ENCODE measurements at places on chromosomes 5 and 9.

- no peak overlapping the region for H3K27ac ChIP-seq
- no peaks in the 10 kb centered on the region for H3K36me3 ChIP-seq
- H3K4me3 ChIP-seq: no peak overlapping the region
- no peak for DNase-seq
Observed at GRCh38 chr9:113898596-113898995, 22.5 kb downstream of the ZNF618 start.

GRCh38 chr9:526904-527591 is 312.4 kb downstream of the DOCK8 start:
- no peak overlapping the region for H3K4me3 ChIP-seq
- H3K4me1 ChIP-seq: no peaks in the 10 kb centered on the region
- H3K27ac ChIP-seq: no peak overlapping the region
- H3K36me3 ChIP-seq: no peaks in the 10 kb centered on the region

DNA sequence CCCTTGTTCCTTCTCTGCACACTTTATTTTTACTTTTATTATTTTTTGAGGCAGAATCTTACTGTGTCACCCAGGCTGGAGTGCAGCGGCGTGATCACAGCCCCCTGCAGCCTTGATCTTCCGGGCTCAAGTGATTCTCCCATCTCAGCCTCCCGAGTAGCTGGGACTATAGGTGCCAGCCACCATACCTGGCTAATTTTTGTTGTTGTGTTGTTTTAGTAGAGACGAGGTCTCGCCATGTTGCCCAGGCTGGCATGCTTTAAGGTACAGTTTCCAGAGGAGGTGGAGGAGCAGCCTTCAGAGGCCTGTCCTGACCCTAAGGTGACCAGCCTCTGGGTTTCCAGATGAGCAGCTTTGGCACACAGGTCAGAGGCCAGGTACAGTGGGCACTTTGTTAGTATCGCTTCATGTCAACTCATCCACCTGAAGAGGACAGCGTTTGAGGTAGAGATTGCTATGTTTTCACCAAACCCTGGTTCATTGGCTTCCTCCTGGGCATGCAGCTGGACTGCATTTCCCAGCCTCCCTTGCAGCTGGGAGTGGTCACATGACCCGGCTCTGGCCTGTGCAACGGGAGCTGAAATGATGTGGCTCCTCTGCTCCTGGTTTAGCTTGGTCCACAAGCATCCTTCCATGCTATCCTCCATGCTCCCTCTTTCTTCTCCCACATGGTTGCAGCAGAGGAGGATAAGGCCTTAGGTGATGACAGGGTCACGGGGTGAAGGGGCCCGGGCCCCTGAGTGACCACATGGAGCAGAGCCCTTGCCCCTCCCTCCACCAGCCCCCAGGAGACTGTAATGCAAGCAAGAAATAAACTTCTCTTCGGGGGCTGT is 139.3 kb upstream of the IER5L start:
- no peaks in the 10 kb centered on the region for H3K36me3 ChIP-seq
- H3K4me3 ChIP-seq: no peak overlapping the region
- no peaks in the 10 kb centered on the region for H3K27me3 ChIP-seq

GRCh38 chr9:84860249-84861115 is 191.0 kb downstream of the NTRK2 start:
- no peak overlapping the region for H3K4me3 ChIP-seq
- no peaks in the 10 kb centered on the region for H3K36me3 ChIP-seq
- no peaks in the 10 kb centered on the region for H3K4me1 ChIP-seq
- no peak for DNase-seq
- H3K27ac ChIP-seq: no peak overlapping the region

- H3K36me3 ChIP-seq: no peaks in the 10 kb centered on the region
- H3K27ac ChIP-seq: no peak overlapping the region
- H3K4me3 ChIP-seq: no peak overlapping the region
- H3K27me3 ChIP-seq: no peaks in the 10 kb centered on the region
- no peak for DNase-seq
Observed at GRCh38 chr5:110270-110888, 18.4 kb downstream of the PLEKHG4B start.

- no peak for DNase-seq
- H3K36me3 ChIP-seq: no peaks in the 10 kb centered on the region
- H3K27me3 ChIP-seq: no peaks in the 10 kb centered on the region
- H3K4me1 ChIP-seq: peaks cover 8% of the 10 kb centered on the region
- peak within 1 kb of the TSS; percentile 40 for H3K4me3 ChIP-seq
Observed at GRCh38 chr5:11904265-11904906, at the start of gene CTNND2. Gene CTNND2, minus strand, starts transcription at chr5:11904446. Its CDS starts 593 bp downstream, at chr5:11903853.

DNA sequence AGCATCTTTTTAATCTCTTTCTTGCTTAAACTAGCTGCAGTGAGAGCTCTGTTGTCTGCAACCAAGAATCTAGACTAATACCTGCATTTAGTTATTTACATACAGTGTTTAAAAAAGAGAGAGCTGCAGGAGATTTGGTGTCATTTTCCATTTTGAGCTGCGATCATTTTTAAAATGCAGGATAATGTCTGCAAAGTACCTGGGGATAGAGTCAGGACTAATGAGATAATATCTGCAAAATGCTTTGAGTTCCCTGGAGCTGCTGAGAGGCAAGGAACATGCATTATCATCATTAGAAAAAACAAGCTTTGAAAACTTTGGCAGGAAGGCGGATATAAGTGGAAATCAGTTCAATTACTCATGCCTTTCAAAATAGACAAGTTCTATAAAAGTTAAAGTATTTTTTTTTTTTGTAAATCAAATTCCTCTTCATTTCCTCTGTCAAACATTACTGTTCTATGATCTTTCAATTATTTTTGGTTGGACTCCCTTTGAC is 21.8 kb upstream of the ANKRD33B start:
- H3K4me1 ChIP-seq: peaks cover 8% of the 10 kb centered on the region
- no peaks in the 10 kb centered on the region for H3K27me3 ChIP-seq
- no peak overlapping the region for H3K27ac ChIP-seq
- DNase-seq: no peak

DNA sequence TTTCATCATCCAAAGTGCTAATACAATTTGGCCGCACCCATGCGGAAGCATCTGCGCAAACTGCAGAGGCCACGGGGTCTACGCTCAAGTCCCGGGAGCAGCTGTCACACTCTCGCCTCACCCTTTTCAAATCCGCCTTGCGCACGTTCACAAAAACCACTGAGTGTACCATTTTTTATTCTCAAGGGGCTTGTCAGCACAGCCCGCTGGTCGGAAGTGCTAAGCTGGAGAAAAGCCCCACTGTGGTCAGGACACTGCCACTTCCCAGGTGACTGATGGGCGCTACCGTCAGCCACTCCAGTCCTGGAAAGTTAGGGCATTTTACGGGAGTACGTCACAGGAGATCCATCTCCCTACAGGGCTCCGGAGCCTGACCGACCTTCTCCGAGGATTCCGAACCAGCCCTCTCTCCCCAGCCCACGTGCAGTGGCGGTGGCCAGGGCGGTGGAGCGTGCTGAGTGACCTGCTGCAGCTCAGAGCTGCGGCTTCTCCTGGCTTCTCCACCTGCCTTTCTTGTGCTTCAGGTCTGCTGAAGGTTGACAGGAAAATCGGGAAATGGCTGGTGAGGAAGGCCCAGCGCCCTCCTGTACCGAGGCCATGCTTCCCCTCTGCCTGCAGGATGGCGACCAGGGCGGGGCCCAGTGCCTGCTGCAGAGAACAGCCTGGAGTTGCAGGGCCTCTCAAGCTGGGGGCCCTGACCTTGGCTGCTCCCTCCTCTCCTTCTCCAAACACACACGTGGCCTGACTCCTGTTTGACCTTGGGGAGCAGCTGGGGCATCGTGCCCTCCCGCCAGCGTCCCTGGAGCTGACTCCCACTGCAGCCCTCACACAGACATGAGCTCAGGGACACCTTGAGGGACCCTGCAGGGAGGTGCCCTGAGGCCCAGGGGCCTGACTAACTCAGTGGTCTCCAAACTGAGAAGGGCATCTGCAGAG is 14.3 kb downstream of the RASGEF1C start:
- no peaks in the 10 kb centered on the region for H3K4me1 ChIP-seq
- no peaks in the 10 kb centered on the region for H3K36me3 ChIP-seq
- H3K27ac ChIP-seq: no peak overlapping the region
- no peaks in the 10 kb centered on the region for H3K27me3 ChIP-seq
- peak; percentile 21 for DNase-seq

Data from Peyer's patch (tissue), 4 donors.